ENCODE measurements at places on chromosomes 6 and 20. TPM values are rescaled to one million over a fixed set of nuclear protein-coding genes. Genes with fewer than 3 reads are reported as not detected.

Gene CLIC5
- total RNA-seq, result 285 TPM

Gene SAMD3
- total RNA-seq, result not detected

Gene GTSF1L
- total RNA-seq, result not detected

Gene SPINT3
- total RNA-seq, result not detected

Gene TBXT
- total RNA-seq, result not detected

Gene COL20A1
- not detected for total RNA-seq

Gene USP49
- 0.71 TPM for total RNA-seq

Gene UBE2C
- total RNA-seq, result 0.91 TPM

Gene LY6G6C
- total RNA-seq, result not detected

Gene MRPL14
- 36.8 TPM for total RNA-seq

Gene ARMC12
- total RNA-seq, result not detected

Gene PI16
- total RNA-seq, result 25.9 TPM

Gene IL17A
- total RNA-seq, result not detected

Data from left ventricle myocardium inferior (tissue), 1 donor.